Occipital lobe (tissue), 3 donors: ENCODE measurements at places on chromosomes 1 and 21.

GRCh38 chr1:189253601-189254350, 1223.9 kb downstream of the BRINP3 start:
- no peak for DNase-seq

DNA sequence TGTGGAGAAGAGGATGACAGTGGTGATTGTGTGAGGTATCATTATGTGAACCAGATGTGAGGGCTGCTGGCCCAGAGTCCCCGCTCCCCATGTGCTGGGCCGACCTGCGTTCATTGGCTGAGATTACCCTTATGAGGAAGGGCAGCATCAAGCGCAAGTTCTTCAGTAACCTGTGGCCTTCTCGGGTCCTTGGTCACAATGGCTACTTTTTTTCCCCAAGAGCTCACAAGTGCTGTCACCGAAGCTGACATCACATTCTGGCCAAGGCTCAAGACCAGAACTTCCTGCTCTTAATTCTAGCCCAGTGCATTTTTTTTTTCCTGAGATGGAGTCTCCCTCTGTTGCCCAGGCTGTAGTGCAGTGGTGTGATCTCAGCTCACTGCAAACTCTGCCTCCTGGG, 262.9 kb downstream of the RHOU start:
- no peak for DNase-seq

DNA sequence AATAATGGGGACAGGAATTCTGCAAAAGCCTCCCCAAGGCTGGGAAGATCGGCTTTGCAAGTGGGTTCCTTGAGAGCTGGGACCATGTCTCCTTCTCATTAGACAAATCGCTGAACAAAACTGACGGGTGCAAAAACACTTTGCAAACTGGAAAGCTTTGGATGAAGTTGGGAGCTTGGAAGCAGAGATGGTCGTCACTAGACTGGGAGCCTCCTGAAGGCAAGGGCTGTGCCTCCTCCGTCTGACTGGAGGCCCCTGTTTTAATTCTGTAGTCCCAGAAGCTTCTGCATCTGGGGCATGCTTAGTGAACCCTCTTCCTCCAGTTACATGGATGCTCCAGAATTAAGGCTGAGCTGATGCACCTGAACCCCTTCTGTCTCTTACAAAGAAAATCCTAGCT, 82.3 kb upstream of the IFFO2 start:
- no peak for DNase-seq

- DNase-seq = no peak
These were observed 59.0 kb downstream of the SUSD4 start for GRCh38 chr1:223304931-223305330.

DNA sequence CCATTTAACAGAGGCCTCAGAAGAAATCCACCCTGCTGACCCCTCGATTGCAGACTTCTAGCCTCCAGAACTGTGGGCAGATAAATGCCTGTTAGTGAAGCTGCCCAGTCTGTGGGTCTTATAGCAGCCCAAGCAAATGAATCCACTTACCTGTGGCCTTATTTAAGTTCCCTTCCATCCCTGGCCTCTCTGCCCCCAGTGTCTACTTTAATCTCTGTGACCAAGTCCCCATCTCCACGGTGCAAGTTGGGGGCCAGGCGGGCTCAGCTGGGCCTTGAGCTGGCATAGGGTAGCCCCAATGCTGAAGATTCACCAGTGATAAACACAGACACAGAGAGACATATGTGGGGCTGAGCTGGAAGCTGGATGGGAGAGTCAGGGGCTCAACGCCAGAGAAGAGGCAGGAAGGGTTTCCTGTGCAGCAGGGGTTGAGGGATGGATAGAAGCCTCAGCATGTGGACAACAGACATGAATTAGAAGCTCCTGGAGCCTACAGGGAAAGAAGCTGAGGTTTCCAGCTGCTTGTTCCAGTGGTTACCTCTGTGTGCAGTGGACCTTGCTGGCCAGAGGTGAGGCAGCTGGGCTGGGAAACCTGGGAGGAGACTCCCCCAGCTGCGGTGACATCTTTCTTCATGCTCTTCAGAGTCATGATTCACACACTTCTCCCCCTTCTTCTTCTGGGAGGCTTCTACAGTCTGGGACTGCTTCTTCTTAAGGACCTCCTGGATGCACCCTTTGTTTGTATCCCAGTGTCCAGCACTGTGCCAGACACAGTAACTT, 13.4 kb upstream of the B3GALT5 start:
- DNase-seq = no peak

GRCh38 chr1:193411714-193412113, 225.3 kb upstream of the B3GALT2 start:
- no peak for DNase-seq

- DNase-seq = no peak
These were observed 31.6 kb downstream of the SOX13 start for GRCh38 chr1:204104331-204105130.

DNA sequence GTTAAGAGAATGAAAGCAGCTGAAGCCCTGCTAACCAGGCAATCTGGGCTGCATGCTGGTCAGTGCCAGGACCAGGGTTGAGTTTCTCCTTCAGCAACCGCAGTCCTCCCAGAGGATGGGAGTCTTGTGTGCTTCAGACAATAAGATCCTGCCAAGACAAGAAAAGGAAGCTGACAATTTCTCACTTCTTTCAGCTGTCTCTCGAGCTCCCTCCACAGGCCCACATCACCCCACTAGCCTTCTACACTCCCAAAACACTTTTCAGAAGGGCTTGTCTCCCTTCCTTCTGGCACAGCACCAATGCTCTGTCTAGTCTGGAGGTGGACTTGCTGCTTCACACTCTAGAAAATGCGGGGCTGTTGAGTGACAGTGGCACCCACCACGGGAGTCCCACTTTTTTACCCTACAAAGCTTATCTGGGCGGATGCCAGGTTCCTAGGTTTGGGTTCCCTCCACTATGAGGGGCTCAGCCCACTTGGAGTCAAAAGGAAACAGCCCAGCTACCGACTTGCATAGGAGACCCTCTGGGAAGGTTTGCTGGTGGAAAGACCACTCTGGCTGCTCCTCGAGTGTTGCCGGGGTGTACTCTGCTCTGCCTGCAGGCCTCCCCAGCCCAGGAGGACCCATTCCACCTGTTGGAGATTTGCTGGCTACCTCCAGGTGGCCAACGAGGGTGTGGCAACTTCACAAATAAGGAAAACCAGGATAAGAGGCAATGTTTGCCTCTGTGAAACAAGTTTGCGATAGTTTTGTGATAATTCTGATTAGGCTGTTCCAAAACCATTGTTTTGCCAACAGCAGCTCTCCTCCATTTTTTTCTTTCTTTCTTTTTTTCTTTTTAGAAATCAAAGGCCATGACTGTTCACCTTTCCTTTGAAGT, 68.9 kb downstream of the TENT5C start:
- DNase-seq = no peak

- no peak for DNase-seq
These were observed 12.7 kb downstream of the GPR3 start for GRCh38 chr1:27405074-27405473.

DNA sequence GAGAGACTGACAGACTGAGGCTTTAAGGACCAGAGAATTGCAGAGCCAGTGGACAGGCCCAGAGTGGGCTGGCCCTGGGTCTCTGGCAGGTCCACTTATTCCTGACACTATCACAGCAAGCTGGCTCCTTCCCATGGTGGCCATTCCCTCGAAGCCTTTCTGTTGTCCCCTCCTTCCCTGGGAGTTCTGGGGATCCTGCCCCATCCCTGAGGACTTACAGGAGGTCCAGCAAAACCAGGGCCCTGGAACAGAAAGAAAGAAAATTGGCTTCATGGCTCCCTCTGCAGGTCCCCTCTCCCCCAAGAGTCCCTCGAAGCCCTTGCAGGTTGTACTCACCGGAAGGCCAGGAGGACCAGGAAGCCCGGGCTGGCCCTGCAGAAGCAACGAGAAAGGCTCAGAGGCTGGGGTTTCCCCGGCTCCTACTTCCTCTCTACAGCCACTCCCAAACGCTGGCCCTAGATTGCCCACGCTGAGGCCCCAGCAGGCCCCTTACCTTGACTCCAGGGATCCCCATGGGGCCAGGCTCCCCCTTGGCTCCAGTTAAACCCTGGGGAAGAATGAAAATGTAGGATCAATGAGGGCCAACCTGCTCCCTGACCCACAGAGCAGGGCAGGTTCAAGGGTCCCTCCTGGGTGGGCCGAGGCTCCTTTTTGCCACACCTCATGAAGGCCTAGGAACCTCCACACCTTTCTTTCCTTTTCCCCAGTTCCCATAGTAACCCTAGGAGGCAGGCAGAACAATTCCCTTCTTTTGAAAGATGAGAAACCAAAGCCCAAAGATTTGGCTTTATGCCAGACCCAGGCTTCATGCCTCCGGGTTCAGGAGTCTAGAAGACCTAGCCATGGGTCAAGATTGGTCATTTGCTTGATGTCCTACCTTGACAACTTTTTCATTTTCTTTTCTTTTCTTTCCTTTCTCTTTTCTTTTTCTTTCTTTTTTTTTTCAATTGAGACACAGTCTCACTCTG, 4.6 kb downstream of the COL9A2 start:
- no peak for DNase-seq

GRCh38 chr1:113551728-113552127, 161.4 kb downstream of the MAGI3 start:
- DNase-seq = no peak

GRCh38 chr21:37414292-37415253, 48.0 kb downstream of the DYRK1A start:
- DNase-seq = no peak
